ENCODE measurements at places on chromosomes 11 and 22.

GRCh38 chr22:23179381-23180299 lies 669 bp upstream of the BCR start:
- DNase-seq, result peak; percentile 62

DNA sequence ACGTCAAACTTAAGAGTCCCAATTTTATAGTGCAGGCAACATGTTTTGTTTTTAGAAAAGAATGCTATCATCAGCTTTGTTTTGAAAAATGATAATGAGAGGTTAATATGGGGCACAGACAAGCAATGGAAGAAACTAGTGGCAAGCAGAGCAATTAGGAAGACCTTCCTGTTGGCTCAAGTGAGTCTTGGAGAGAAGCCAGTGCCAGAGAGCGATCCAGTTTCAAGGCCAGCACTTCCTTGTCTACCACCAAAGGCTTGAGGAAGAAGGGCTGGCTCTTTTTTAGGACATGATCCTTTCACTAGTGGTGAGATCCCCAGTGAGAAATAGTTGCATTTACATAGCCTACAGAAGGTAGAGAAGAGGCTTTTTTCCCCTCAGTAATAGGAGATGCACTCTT lies 1340.7 kb downstream of the LRRC4C start:
- DNase-seq, result no peak

DNA sequence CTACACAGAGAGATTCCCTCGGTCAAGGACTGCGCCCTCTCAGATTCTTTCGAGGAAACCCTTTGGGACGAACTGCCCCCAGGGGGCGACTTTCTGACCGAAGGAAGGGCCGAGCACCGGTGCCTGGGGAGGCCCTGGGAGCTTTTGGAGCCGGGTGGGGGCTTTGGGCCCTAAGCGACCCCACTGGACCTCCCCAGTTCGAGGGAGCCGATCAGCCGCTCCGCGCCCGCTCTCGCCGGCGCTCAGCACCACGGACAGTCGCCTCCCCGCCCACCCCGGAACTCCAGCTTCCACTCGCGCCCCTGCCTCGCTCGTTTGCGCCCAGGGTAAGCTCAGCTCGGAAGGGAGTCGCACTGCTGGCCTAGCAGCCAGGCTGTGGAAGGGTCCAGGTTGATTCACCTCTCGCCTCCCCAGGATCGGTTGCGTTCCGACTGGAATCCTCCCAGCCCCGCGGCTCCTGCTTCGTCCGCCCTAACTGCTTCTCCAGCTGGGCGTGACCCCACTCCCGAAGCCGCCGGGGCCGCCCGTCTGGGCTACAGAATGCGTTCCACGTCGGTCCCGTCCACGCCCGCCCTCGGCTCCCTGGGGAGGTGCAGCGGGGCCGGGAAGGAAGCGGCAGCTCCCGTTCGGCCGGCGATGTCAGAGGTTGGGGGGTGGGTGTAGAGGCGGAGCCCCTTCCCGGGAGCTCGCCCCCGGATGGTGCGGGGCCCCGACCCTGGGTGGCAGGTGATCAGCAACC lies 428 bp downstream of the SCN3B start:
- DNase-seq, result peak; percentile 64

DNA sequence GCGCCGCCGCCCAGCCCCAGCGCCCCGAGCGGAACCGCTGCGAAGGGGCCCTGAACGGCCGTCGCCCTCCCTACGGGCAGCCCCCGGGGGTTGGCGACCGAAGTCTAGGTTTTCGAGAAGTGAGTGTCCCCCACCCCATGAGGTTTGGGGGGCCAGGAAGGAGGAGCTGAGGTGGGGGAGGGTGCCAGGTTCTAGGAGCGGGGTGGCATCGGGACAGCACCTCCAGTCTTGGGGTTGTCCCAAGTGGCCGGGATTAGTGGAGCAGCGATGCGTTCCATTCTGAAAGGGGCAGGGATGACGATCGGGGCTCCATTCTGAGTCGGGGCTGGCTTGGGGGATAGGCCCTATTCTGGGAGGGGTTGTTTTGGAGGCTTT lies 408 bp downstream of the PPP2R5B start:
- DNase-seq, result no peak

GRCh38 chr11:112404112-112404511 lies 143.5 kb upstream of the PLET1 start:
- no peak for DNase-seq

DNA sequence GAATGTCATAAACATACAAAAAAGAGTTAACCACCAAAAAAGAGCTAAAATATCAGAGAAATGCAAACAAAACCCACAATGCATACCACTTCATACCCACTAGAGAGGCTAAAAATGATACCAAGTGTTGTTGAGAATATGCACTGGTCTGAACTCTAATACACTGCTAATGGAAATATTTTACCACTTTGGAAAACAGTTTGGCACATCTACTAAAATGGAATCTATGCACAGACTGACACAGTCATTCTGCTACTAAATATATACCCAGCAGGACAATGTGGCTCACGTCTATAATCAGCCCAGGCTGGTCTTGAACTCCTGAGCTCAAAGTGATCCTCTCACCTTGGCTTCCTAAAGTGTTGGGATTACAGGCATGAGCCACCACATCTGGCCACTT lies 18.0 kb downstream of the MAPK1 start:
- DNase-seq, result no peak

- DNase-seq, result no peak
Observed at GRCh38 chr11:9201372-9202162, 63.6 kb downstream of the DENND5A start.

DNA sequence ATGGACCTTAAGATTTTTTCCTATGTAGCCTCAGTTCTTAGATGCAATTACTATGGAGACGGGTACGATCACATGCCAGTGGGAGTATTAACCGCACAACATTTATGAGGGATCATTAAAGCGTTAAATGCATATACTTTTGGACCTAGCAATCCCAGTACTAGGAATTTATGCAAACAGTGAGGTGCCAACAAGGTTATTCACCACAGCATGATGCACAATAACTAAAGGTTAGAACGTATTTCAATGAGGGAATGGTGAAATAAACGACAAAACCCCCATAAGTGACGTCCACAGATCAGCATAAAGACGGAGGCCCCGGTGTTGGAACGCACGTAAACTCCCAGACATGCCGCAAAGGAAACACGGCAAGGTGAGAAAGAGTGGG lies 539 bp downstream of the SIRT3 start:
- no peak for DNase-seq

Data from Right ventricle myocardium superior (tissue), 1 donor.